T follicular helper cell (primary cell): ENCODE measurements at places on chromosomes 12 and 14.

DNA sequence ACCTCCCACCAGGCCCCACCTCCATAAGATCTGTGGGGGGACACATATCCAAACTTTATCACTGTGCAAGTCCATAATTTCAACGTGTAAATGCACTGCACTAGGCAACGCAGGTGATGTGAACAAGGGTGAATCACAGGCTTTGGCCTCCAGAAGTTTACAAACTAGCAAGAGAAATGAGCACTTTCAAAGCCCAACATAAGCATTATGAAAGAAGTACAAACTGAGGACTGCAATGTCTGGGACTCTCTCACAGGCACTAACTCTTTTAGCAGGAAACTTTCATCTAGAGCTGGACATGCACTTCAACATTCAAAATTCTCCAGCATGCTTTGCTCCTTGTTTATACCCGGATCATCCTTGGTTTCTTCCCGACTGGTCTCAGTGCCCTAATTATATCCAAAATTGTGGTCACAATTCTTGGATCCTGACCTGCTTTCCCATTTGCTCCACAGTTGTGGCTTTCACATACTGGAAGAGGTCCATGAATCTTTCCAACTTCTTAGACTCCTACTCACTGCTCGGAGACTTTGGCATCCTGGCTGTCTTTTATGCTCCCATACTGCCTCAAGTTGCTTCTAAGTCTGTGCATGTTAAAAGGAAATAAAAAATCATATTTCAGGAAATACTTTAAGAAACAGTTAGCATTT is 44.9 kb upstream of the STRAP start:
- no peak for DNase-seq

DNA sequence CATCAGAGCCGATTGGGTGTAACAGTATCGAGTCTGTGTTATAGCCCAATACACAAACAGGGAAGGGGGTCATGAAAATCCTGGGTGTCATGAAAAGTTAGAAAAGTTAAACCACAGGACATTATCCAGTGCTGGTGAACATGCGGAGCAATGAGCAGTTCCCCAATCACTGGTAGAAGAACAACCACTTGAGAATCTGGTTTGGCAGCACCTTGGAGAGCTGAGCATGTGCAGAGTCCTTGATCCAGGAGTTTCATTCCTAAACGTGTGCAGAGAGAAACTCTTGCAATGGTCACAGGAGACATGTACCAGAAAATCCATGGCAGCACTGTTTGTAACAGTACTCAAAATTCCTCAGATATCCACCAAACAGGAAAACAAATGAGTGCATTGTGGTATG is 23.0 kb upstream of the JDP2 start:
- DNase-seq, result no peak

DNA sequence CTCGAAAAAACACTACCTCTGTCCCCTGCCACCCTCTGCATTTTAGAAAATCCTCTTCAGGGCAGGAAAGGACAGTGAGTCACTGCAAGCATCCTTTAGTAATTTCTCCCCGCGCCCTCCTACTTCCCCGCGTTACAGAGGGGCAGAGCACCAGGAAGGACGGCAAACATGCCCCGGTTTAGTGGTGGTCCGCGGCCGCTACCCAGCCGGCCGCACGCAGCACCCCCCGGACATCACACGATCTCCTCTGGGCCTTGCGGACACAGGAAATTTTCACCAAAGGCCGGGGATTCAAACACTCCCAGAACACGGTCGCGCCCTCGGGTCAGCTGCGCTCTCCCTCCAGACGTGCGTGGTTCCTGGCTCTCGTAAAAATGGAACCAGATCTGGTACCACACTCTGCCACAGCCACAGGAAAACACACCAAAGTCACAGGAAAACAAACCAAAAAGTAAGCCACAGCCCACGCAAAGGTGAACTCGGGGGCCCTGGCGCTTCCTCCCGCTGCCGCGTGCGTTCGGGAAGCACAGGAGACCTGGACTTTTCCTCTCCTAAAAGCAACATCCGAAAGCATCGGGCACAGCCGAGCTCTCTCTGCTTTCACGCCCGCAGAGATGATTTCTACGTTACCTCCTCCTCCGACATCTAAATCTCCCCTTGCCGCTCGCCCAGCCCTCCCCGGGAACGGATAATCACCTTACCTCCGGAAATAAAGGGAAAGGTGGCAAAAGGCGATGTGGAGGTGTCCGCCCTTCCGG is 839 bp downstream of the SLC38A1 start:
- DNase-seq, result peak; percentile 9

DNA sequence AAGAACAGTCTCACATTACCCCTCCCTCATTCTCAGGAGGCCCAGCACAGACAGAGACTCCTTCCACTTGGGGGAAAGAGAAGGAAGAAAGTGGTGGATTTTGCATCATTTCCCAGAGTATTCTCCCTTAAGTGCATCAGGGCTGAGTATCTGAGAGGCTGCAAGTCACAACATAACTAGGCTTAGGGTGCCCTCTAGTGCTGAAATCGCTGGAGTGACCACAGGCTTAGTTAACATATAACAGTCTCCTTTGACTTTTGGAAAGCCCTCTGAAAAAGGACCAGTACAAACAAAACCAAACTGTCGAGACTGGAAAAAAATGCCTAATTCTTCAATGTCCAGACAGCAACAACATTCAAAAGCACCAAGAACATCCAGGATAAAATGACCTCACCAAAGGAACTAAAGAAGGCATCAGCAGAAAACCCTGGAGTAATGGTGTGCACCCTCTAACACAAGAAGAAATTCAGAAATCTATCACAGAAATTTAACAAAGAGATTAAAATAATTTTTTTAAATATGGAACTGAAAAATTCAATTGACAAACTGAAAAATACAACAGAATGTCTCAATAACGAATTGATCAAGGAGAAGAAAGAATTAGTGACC is 412.3 kb downstream of the RPS29 start:
- DNase-seq, result no peak

- DNase-seq, result no peak
These were observed 108.9 kb downstream of the ADCK1 start for GRCh38 chr14:77908847-77909246.
